ENCODE measurements at places on chromosomes 4 and X. TPM values are rescaled to one million over a fixed set of nuclear protein-coding genes. Genes with fewer than 3 reads are reported as not detected.

DNA sequence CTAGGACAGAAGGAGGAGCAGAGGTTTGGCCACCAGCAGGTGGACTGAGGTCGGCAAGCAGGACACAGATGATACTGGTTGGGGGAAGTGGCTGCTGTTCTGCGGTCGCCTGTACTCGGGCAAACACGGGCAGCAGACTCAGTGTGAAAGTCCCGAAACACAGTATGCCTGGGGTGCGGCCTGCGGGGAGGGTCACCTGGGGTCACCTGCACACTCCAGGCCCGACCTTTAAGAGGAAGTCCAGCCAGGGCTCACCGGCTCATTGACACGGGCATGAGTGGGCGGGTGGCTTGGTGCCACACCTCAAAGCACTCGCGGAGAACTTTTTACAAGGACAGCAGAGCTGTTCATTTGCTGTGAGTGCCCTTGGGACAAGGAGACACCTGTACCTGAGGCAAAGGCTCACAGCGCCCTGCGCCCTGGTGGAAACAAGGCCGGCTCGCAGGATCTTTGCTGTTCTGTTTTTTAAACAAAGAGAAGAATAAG is 71.5 kb upstream of the MXD4 start:
- DNase-seq: peak; percentile 12

DNA sequence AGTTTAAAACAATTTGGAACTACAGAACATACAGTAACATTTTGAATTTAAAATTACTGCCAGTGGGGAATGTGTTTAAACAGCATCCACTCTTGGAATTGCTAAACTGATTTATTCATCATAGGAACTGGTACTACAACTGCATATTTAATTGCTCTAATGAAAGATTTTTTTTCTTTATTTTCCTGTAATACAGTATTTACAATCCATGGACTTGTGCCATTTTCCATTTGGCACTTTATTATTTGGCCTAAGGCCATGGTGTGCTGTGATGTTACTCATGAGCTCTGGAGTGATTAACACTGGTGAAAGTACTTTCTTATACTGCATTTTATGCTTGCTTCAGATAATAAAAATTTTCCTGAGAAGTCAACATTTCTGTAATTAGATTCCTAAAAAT is 69.7 kb upstream of the NUDT6 start:
- no peak for DNase-seq

- DNase-seq: no peak
Observed at GRCh38 chrX:15114743-15115566, 154.9 kb downstream of the ASB9 start.

LPAR4 gene
- total RNA-seq: 0.98 TPM

PDE5A gene
- 49.8 TPM for total RNA-seq

MAGEE2 gene
- not detected for total RNA-seq
